ENCODE measurements at places on chromosomes 2 and 18.

GRCh38 chr2:178105566-178105965 lies 6.7 kb upstream of the RBM45 start:
- no peak for DNase-seq

GRCh38 chr2:144403933-144404332 lies 116.0 kb downstream of the ZEB2 start:
- DNase-seq, result no peak

GRCh38 chr18:62529597-62529996 lies 6.8 kb downstream of the ZCCHC2 start:
- DNase-seq, result no peak

DNA sequence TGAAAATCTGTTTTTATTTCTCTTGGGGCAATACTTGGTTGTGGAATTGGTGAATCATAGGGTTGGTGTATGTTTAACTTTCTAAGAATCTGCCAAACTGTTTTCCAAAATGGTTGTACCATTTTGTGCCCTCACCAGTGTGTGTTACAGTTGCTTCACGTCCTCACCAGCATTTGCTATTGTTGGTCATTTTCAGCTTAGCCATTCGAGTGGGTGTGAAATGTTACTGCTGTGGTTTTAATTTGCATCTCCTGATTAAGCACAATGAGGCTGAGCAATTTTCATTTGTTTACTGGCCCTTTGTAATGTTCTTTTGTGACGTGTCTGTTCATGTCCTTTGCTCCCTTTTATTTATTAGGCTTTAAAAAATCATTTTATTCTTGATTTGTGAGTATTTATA lies 49.7 kb downstream of the FOSL2 start:
- DNase-seq, result no peak

- DNase-seq, result no peak
Measured at GRCh38 chr2:185618625-185619024, 120.0 kb upstream of the FSIP2 start.

GRCh38 chr2:150526006-150526405 lies 38.5 kb upstream of the RND3 start:
- DNase-seq, result no peak

DNA sequence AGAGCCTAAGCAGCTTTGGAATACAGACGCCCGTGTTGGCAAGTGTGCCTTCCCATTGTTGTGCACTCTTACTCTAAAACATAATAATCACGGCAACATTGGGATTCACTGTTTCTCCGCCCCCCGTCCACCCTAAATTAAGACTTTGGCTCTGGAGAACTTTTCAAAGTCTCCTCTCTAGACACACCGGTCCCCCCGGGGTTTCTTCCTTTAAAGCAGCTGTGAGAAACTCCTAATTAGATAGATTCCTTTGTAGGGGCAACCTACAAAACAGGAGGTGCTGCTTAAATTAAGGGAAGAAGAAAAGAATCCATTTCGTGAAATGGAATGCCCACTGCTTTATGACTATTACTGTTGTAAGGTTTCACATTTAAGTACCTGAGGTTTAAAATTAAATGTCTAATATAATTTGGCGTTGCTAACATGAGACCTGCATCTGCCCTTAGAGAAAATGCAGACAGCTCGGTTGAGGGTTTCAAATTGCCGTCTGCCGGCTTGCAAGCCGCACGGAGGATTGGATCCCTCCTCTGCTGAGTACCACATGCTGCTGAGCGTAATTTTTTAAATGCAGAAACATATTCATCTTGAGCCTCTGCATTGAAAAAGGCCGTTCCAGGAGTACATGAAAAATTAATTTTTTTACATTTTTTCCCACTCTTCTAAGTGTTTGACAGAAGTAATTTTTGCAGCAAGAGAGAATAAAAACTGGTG lies 233.3 kb downstream of the GBX2 start:
- no peak for DNase-seq

- DNase-seq, result no peak
Measured at GRCh38 chr2:144510294-144510991, 9.5 kb downstream of the ZEB2 start.

- no peak for DNase-seq
Measured at GRCh38 chr2:187310701-187311100, 137.4 kb downstream of the CALCRL start.

DNA sequence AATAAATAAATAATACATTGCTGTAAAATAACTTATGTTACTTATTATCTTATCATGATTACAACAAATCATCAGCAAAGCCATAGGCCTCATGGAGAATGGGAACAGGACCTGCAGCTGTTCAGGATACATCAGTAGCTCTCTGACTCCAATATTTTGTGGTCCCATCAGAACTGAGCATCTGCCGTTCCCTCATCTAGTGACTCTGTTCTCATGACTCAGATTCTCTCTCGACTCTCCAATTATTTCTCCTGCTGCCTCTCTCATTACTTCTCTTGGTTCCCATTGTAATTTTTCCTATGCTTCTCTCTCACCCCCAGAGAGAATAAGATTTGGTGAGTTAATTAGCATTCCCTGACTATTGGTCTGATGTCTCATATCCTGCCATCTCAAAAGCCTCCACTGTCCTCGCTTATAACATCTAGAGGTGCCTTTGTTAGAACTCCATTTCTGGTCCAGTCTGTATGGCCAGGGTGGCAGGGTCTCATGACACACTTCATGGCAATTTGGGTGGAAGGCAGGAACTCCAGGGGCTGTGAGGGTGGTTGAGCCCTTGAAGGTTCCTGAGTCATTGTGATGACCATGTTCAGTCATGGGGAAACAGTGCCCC lies 78.0 kb upstream of the TANC1 start:
- no peak for DNase-seq

DNA sequence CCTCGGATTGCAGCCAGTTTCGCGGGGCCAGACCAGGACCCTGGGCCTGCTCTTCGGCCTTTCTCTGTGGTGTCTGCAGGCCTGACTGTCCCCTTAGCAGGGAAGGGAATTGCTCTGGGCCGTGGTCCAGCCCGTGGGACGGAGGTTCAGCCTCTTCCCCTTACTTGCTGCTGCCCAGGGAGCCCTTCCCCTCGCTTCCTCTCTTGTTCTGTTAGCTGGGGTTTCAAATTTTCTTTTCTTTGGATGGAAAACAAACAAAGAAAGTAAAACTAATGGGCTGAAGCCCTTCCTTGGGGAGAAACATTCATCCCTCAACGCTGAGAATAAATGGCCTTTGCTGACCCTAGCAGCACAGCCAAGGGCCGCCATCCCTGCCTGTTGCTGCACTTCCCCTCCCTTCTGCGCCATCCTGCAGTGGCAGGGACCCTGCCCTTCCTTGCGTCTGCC lies 52.4 kb downstream of the ASAP2 start:
- no peak for DNase-seq

GRCh38 chr2:98459496-98460175 lies 15.0 kb downstream of the INPP4A start:
- peak; percentile 61 for DNase-seq

DNA sequence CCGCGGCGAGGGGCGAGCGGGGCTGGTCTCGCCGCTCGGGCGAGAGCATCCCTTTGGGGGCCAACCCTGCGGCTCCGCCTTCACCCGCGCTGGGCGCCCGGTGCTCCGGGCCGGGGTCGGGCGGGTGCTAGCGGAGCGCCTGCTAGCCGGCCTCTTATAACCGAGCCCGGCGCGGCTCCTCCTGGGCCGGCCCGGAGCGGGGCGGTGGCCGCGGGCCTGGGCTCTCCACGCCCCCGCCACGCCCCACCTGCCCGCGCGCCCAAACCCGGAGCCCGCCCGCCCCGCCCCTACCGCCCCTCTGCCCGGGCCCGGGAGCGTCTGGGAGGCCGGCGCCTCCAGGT lies at the start of gene FOXI3:
FOXI3 (minus strand) TSS at position 129 of the 341 bp plus-strand sequence. CDS start 158 bp downstream, outside the sequence.
- DNase-seq, result peak; percentile 5

DNA sequence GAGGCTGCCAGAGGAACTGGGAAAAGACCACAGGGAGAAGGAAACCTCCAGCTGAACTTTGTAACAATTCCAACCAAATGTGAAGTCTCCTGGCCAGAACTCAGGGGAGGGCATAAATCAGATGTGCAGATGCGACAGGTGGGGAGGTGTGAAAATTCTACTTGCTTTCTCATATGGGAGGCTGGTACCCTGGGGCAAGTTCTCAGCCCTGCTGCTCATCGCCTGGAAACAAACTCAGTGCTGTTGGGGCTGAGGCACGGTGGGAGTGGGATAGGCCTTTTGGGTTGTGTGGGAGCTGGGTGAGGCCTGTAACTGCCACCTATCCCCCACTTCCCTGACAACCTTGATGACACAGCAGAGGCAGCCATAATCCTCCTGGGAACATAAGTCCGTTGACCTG lies 179.6 kb downstream of the ASB1 start:
- DNase-seq, result no peak

DNA sequence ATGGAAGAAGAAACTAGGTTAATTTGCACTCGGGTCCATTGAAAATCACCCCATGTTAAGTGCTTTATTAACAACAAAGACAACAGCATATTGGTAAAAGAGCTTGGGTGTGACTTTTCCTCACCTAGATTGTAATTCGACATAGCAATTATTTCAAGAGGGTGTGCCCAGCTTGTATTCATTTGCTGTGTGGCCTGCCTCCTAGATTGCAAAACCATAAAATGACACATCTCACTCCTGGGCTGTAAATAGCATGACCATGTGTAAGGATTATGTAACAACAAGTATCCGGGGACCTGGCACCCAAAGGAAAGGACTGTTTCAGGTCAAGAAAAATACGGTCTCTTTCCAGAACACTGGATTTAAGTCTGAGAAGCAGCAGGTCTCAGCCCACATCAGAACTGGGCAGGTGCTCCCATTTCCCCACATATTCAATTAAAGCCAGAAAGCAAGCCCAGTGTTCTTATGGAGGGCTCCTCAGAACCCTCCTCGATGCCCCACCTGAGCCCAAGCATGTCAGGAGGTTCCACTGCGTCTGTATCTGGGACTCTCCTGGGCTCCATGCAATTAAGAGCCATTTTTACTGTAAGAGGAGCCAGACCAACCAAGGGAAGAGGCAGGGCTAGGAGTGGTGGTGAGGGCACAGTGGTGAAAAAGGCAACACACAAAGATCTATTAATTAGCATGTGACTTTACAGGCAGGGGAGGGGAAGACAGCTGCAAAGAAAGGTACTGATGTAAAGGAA lies 39.2 kb downstream of the MREG start:
- DNase-seq, result peak; percentile 41

GRCh38 chr18:9694952-9695495 lies 13.1 kb upstream of the RAB31 start:
- no peak for DNase-seq

All from hematopoietic multipotent progenitor cell treated with erythropoietin and hydrocortisone succinate and interleukin-3 and kit ligand, for 4 days (in vitro differentiated cells).